ENCODE measurements at places on chromosomes 16 and 17.

DNA sequence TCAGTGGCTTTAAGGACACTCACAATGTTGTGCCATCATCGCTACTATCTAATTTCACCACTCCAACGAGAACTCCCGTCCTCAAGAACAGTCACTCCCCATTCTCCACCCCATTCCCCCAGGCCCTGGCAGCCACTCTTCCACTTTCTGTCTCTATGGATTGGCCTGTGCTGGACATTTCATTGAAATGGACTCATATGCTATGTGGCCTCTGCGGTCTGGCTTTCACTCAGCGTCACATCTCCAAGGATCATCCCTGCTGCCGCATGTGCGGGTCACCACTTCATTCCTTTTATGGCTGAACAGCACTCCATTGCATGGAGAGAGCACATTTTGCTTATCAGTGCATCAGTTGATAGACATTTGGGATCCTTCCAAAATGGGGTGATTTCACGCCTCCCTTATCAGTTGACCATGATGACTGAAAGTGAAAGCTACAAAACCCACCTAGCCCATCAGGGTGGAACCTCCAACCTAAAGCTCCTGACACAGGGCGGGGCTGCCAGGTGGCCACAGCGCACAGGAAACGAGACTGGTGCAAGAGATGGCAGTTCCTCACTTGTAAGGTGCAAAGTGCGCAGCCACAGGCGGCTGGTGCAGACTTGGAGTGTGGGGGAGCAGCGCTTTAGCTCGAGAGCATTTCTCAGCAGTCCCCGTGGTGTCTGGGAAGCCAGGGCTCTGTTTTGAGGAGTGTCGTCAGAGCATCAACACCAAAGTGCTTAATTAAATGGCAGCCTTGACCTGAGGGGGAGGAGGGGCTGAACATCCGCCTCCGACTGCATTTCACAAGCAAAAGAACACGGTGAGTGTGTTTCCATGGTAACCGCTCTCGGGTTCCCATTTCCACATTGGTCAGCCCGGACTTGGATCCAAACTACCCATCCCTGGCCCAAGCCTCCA lies 23.8 kb downstream of the COTL1 start:
- no peak for DNase-seq

DNA sequence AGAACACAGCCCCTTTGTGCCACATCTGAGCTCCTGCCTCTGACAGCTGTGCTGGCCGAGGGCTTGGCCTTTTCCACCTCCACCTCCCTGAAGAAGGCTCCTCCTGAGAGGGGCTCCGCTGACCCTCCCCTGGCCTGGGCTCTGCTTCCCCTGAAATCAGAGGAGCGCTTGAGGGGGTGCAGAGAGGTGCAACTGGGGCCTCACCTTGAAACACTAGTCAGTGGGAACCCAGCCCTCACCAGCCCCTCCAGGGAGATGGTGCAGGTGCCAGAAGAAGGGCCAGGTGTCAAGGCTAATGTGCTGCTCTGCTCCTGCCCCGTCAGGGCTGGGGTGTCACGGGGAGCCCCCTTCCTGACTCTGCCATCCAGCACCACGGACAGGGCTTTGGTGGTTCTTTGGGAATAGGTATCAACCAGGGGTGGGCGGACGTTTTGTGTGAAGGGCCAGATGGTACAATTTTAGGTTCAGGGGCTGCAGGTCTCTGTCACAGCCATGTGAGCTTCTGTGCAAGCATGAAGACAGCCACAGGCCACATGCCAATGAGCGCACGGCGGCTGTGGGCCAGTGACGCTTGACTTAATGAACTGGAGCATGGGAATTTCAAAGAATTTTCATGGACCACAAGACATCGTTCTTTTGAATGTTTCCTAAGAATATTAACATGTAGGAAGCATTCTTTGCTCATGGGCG lies 2.1 kb upstream of the ZG16B start:
- DNase-seq = no peak

DNA sequence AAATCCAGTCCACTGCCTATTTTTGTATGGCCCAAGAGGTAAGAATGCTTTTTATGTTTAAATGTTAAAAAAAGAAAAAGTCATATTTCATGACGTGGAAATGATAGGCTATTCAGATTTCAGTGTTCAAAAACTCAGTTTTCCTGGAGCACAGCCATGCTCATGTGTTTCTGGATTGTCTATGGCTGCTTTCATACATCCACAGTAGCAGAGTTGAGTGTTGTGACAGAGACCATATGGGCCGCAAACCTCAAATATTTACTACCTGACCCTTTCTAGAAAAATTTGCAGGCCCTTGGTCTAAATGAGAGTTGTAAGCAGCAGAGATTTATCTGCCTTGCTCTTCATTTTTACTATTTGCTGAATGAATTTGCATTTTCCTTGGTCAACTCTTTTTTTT lies 264.1 kb downstream of the CBLN1 start:
- no peak for DNase-seq

DNA sequence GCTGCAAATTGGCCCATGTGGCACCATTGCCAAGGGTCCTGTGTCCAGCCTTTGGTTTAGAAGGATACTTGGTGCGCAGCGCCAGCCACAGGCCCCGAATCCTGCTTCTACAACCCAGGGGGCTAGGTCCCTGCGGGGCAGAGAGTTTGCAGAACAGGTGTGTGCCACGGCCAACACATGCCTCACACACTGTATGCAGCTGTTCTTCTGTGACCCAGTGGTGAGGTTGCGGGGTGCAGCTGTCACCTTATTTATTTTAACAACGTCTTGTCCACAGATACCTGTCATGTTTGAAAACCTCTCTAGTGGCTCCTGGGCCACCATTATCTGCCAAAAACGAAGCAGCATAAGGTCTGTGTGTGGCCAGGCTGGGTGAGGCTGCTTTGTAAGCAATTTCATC lies 11.6 kb downstream of the CBFA2T3 start:
- DNase-seq = no peak

DNA sequence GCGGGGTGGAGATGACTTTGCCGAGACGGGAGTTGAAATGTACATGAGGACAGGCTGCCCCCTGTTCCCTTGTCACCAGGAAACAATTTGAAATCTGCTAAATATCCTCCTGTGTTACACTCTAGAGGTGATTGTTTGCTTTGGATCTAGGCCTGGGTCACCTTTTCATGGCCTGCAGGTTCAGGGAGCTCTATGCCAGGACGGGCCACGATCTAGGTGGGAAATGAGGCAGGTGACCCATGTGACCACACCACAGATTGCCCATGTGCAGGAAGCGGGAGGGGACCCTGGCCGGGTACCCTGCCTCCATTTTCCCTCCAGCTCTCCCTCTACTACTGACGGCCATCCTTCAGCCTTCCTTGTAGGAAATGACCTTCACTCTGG lies 43.4 kb downstream of the MEAK7 start:
- DNase-seq = no peak

Measured in NCI-H1436 treated with DMSO at 0.1 percent for 48 hours (cell line).